NCI-H345 (cell line): ENCODE measurements at places on chromosomes 7 and 10.

DNA sequence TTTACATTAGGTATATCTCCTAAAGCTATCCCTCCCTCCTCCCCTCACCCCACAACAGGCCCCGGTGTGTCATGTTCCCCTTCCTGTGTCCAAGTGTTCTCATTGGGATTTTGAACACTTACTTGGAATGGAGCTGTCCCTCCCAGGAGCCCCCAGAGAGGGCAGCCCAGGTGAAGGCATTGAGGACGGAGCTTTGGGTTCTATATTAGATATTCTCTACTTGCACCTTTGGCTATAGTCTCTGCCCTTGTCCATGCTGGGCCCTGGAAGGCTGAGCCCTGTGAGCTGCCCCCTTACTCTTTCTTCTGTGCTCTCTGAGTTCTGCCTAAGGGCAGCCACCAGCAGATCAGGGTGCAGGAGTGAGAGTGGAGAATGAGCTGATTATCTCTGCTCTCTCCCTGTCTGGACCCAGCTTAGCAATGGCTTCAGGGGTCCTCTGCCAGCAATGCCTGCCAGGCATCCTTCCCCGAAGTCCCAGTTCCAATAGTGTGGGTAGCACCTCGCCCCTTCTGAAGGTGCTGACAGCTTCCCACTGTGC is 11.2 kb downstream of the ADRA2A start:
- no peak for DNase-seq

DNA sequence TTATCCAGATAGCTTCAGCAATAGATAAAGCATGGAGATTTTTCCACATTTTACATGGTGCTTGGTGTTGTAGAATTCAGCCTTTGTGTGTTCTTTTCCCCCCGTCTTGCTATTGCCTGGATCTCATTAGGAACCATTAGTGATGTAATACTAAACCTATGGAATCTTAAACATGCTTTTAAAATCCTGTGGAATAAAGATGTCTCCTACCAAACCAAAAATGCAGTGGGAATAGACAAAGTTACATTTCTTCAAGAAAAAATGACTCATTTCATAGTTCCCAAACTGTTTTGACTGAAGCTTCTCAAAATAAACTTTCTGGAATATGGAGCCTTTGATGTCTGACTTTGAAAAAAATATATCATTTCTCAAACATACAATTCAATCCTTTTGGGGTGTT is 44.0 kb downstream of the CALD1 start:
- DNase-seq, result no peak

DNA sequence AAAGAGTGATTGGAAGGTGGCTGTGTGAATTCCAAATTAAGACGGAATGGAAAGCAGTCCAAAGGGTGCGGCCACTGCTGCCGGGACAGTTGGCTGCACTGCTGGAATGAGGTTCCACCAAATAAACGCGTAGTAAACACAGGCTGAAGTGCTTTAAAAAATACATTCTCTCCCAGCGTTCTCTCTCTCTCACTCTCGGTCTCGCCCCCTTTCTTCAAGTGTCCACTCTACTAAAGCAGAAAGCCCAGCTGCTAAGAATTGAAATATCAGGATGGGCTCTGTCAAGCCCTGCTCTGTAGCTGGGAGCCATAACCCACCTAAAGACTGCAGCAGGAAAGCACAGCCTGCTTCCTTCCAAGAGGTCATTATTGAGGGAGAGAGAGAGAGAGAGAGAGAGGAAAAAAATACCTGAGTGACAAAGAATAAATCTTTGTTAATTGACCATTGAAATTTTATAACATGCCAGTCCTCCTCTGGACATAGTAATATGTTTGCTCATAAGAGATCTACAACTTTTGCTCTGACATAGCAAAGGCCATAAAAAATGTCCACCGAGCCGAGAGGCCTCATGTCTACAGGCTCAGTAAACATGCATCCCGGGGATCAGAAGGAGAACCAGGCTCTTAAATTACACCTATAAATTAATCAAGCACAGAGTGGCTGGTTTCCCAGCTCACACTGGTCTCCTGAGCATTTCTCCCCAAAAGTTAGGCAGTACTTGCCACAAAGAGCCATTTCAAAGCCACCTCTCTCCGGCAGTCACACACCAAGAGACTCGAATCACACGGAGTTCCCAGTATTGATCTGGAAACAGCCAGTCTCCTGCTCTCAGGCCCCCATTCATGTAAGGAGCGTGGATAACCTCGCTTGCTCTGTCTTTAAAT is 72.8 kb downstream of the FGFR2 start:
- DNase-seq, result no peak

GRCh38 chr10:74598891-74599566 is 227.4 kb upstream of the KAT6B start:
- no peak for DNase-seq

GRCh38 chr7:81111781-81112540 is 193.1 kb upstream of the SEMA3C start:
- no peak for DNase-seq

GRCh38 chr7:49367072-49367471 is 406.4 kb upstream of the VWC2 start:
- DNase-seq, result no peak

DNA sequence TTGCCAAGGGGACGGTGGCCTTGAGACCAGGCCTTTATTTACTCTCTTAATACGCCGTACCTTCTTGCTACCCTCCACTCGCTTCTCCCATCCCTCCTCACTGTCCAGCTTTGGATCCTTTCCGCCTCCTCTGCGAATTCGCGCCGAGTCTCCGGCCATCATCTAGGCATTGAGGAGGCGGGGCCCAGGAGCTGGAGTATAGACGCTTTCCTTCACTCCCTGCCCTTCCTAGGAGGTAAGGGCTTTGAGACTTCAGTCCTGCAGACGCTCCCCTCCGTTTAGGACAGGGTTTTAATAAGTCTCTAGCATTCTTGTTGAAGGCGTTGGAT is 538 bp downstream of the TFAM start:
- no peak for DNase-seq

DNA sequence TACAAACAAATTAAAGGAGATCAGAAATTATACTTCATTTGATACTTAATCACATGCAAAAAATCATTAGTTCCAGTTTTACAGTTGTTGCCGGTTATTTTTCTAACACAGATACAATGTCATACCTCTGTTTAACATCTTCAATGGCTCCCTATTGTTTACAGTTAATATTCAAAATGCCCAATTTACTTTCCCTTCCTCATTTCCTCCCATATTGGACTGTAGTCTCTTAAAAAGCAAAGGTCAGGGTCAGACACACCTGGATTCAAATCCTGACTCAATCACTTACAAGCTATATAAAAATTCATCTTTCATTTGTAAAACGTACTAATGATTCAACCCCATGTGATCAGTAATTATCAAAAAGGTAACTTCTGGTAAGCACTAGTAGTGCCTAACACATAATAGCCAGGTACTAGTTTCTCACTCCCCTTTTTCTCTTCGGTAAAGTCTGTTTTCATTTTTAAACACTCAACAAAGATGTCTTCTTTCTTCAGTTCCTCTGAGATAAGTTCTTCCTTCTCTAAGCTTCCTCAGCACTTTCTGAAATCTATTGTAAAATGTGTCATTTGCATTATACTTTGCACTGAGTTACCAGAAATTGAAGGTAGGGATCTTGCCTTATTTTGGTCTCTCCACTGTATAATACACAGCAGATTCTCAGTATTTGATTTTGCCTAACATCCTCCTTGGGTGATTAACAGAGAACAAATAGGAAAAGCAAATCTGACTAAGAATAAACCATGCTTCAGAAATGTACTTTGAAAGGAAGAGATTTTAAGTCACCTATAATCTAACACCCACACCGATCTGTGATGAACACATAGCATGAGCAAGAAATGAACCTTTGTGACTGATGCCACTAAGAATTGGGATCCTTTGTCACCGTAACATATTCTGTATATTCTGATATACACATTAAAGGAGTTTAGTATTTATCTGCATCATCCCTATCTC is 16.1 kb downstream of the KMT2C start:
- no peak for DNase-seq

DNA sequence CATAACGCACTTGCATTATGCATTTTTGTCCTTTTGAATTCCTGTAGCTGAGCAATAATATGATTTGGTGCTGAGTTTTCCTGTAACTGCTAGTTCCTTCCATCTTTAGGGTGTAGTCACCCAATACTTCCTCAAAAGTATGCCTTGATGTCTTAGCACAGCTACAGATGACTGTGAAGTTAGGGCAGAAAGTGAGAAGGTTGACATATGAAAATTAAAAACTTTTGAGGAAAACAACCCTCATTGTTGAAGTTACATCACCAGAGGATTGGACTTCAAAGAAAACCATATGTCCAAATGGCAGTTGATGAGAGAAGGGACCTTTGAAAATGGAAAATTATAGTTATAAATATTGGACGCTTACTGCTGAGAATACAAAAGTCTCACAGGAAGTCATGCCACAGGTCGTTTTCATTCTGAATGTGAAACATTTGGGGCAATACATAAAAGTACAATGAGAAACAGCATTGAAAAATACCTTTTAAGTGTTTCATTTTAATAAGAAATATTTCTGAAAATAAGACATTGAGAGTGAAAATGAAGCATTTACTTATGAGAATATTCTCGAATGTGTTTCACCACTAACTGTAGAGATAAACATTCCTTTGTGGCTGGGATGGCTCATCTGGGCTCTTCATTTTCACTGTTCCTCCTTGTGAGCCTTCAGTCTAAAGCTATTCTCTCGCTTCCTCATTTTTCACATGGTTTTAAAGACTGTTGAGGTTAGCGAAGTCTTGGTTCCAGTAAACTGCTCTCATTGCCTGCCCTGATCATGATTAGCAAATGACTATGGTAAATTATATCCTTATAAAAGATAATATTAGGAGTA is 61.4 kb upstream of the NME8 start:
- DNase-seq, result no peak

- peak; percentile 76 for DNase-seq
Measured at GRCh38 chr7:134514663-134515062, 12.7 kb upstream of the AKR1B10 start.

- DNase-seq, result no peak
Measured at GRCh38 chr7:147638566-147638965, 952.0 kb upstream of the C7orf33 start.

- no peak for DNase-seq
Measured at GRCh38 chr10:33265621-33266020, 68.8 kb downstream of the NRP1 start.

DNA sequence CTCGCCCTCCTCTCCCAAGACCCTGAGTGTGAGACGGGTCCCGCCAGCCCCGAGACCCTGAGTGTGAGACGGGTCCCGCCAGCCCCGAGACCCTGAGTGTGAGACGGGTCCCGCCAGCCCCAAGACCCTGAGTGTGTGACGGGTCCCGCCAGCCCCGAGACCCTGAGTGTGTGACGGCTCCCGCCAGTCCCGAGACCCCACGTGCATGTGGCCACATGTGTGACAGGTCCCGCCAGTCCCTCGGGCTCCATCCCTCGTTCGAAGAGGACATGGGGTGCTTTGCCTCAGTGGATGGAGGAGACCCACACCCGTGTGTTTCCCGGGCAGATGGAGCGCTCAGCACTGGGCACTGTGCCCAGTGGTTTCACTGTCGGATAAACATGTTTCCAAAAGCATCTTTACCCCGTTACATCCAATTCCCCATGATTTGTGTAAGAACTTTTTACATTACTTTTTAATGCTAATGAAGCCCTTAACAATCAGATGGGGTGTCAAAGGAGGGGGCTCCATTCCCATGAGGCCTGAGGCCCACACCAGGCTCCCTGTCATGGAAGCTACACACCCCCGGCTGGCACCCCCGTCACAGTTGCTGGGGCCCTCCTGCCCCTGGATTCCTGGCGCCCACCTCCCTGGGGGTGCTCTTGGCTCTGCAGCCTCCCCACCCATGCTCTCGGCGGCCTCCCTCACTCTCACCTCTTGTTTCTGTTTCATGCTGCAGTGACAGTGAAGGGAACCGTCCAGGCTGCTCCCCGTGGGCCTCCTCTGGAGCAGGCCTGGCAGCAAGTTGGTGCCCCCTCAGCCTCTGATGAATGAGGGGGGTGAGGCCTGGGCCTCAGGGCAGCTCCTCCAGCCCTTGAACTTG is 48.5 kb upstream of the CFAP46 start:
- DNase-seq, result no peak

DNA sequence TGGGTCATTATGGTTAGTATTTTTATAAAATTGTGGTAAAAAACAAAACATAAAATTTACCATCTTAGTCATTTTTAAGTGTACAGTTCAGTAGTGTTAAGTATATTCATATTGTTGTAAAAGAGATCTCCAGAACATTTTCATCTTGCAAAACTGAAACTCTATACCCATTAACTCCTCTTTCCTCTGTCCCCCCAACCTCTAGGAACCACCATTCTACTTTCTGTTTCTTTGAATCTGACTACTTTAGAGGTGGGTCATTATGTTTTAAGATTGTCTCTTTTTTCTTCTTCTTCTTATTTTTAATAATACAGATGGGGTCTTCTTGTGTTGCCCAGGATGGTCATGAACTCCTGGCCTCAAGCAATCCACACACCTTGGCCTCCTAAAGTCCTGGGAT is 84.1 kb downstream of the DOCK4 start:
- no peak for DNase-seq

- no peak for DNase-seq
Measured at GRCh38 chr7:156475666-156476065, 164.9 kb upstream of the RNF32 start.

GRCh38 chr7:101956130-101956529 is 138.7 kb downstream of the CUX1 start:
- DNase-seq, result no peak

- DNase-seq, result no peak
Measured at GRCh38 chr10:98415731-98416119, 743 bp upstream of the PYROXD2 start.

DNA sequence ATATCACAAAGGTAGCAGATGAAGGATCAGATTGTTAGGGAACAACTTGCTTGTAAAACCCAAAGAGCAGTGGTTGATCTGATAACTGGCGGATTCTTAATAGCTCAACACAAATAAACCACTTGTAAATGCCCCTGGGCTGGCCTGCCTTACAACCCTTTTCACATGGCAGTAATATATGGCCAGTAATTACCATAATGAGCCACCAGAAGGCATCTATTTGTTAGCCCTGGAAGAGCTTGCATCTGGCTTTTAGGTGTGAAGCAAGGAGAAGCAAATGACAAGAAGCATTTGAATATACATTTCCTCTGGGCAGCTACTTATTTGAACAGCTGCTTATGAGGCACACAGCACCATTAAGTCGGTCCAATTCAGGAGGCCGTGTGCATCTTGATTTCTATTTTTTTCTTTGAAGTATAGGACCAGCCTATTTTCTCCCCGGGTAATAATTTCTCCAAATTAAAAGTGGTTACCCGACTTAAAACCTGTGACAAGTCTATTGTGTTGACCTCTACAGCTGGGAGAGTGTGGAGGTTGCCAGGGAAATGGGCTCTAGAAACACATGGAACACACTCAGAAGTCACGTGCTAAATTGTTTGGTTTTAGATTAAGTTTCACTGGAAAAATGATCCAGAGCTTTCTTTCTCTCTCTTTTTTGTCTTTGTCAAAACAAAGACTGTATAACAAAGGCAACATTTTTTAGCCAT is 113.4 kb downstream of the SEM1 start:
- peak; percentile 88 for DNase-seq

DNA sequence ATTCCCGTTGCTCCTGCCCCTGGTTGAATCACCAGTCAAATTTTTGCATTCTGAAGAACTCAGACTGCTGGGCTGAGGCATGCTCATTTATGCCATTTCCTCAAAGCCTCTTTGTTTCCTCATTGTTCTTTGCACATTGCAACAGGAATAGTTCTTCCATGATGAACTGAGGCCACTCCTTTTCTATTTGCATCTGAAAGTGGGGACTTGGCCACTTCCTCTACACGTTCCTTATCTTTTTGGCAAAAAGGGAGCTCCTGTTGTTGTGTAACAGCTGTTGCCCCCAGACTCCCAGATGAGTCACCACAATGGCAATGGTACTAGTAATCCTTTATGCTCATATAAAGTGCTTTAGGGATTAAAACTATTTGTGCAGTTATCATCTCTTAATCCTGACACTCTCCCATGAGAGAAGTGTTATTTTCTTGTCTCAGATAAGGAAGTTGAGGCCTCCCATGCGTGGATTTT is 20.1 kb upstream of the ITPRID1 start:
- DNase-seq, result no peak
